Ammon's horn (tissue), 1 donor: ENCODE measurements at places on chromosomes 16 and 17.

GRCh38 chr17:36151891-36152638 is 24.4 kb downstream of the TBC1D3B start:
- DNase-seq, result no peak

- no peak for DNase-seq
These were observed at the start of gene RAB34 for GRCh38 chr17:28717578-28718332. TSS of gene RAB34 (minus strand) at chr17:28717868. CDS start at chr17:28717266, 602 bp downstream.

- no peak for DNase-seq
These were observed 242.6 kb upstream of the CIBAR2 start for GRCh38 chr16:85354686-85355514.

GRCh38 chr16:66346221-66346620 is 20.3 kb upstream of the CDH5 start:
- DNase-seq, result no peak
